ENCODE measurements at places on chromosomes 12 and 14.
A peak's percentile ranks its signal among the peaks of the same experiment; 100 is the strongest.

DNA sequence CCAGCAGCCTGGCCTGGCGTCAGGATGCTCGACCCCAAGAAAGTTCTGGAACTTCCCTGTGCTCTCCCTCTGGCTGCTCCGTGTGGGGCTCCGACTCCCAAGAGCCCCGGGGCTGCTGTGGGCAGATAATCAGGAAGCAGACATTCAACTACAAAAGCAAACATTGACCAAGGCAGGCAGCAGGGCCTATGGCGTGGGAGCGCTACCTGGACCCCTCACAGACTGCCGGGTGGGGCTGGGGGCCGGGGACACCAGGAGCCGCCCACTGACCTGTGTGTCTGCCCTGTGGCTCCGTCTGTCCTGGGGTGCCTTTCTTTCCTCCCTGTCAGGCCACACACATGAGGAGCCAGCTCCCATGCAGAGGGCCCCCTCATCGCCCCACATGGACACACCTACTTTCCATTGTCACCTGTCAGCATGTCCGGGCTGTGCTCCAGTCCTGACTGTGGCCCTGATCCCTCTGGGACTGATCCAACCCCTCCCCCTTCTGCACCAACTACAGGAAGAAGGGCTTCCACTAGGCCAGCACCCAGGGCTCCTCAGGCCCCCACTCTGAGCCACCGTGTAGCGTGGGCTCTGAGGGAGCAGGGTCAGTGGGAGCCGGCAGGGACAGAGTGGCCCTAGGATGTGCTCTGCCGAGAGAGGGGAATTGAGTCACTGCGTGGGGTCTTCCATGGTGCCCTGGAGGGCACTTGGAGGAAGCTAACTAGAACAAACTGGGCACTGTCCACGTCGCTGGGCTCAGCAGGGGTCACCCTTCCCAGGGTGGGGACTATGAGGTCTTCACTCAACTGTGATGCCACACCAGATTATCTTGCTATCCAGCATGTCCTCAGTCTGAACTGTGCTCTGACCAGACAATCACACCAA is 215.4 kb upstream of the C14orf180 start:
- DNase-seq, result no peak

DNA sequence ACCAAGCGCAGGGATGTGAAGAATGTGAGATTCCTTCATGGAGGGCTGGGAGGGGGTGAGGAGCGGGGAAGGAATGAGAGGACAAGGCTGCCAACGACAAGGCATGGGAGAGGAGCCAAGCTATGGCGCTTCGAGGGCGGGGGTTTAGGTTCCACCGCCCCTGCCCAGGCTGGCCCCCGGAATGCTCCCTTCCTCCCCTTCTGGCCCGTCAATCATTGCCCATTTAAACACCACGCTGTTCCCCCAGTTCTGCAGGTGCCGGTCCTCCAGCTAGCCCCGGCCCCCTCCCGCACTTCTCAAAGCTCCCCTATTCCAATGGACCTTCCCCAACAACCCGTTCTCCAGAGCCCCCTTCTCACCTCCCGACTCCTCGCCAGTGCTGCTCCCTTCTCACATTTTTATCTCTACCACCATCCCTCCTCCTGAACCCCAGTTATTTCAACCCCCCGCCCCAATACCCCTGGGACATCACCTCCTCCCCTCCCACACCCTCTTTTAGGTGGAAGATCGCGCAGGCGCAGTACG is 428 bp downstream of the RNF41 start:
- DNase-seq, result no peak

- DNase-seq, result no peak
Observed at GRCh38 chr14:56118611-56119181, 485 bp downstream of the PELI2 start.

DNA sequence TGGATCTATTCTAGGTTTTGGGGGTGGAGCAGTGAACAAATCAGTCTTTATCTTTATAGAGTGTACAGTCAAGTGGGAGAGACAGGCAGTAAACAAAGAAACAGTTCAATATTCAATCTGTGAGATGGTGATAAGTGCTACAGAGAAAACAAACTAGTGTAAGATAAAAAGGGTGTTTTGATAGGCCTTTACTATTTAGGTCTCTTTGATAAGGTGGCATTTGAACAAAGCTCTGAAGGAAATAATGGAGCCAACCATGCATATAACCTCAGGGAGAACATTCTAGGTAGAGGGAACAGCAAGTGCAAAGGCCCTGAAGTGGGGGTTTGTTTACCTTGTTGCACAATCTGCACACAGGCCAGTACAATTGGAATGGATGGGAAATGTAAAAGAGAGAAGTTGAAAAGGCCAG is 47.3 kb downstream of the PTPN11 start:
- peak; percentile 78 for DNase-seq

DNA sequence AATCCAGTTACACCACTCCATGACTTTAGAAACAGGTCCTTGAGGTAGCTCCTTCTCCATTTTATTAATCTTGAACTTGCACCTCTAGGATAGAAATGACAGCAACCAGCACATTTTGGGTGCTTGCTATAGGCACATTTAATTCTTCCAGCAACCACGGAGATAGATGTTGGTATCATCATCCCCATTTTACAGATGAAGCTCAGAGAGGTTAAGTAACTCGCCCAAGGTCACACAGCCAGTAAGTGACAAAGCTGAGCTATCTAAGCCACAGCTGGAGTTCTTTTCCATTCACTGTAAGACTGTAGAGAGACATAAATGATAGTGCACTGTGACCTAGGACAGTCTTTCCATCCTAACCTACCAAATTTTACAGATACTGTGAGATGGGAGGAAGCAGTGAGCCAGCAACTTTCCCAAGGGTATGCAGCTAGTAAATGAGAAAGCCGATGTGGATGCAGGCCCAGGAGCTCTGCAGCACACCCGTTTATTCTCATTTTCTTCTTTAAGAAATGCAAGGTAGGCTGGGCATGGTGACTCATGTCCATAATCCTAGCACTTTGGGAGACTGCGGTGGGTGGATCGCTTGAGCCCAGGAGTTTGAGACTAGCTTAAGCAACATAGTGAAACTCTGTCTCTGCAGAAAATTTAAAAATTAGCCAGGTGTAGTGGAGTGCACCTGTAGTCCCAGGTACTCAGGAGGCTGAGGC is 103.2 kb downstream of the TBX5 start:
- DNase-seq, result no peak

GRCh38 chr12:108282676-108283075 is 56.4 kb downstream of the CMKLR1 start:
- DNase-seq, result no peak

DNA sequence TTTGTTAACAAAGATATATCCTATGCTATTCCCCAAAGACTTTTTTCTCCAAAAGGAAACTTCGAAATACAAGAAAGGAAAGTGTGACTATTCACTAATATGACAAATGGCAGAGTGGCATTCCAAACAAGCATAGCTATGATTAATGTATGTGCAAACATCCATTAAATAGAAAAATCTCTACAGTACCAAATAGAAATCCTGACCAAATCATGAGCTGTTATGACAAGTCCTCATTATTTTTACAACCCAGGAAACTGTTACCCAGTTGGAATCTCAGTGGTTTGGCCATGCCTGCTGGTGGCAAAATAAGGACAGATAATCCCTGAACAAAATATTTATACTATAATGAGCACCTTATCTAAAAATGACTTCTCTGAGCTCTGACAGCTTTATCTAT is 202.1 kb downstream of the SEC23A start:
- no peak for DNase-seq

DNA sequence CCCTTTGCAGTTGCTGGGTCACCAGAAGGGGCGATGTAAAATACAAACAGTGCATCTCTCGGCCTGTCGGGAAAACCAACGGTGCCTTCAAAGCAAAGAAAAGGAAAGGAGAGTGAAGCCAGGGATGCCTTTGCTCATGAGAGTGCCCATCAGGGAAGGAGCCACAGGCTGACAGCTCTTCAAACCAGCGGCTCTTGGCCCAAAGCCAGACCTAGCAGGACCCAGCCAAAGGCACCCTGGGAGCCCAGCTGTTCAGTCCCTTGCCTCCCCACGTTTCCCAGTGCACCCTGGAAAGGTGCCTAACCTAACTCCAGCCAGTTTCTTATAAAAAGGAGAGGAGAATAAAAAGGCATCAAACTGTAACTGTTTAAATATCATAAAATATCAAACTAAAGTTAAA is 29.2 kb downstream of the PRMT8 start:
- DNase-seq, result peak; percentile 82

DNA sequence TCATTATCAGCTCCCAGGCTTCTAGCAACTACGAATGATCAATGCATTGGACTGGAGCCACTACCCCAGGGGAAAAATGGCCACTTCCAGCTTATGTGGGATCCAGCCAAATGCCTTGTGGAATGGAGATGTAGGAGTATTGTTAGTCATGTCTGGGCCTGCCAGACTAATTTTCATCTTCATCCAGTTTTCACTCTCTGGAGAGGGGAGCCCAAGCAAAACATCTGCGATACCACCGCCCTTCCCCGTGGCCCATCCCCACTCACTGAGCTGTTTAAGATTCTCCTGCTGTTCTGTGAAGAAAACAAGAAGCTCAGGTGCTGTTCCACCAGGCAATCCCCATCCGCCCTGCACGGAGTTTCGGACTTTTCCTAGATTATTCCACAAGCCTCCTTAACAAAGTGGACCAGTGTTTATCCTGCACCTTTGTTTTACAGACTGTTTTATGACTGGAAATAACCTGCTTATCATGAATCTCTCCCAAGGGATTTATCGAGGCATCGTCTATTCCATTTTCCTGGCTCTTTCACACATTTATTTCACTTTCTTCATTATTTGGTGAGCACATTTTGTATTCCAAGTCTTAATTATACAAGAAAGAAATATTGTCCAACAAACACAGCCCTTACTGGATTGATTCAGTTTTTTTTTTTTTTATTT is 35.5 kb upstream of the MAX start:
- DNase-seq, result no peak

DNA sequence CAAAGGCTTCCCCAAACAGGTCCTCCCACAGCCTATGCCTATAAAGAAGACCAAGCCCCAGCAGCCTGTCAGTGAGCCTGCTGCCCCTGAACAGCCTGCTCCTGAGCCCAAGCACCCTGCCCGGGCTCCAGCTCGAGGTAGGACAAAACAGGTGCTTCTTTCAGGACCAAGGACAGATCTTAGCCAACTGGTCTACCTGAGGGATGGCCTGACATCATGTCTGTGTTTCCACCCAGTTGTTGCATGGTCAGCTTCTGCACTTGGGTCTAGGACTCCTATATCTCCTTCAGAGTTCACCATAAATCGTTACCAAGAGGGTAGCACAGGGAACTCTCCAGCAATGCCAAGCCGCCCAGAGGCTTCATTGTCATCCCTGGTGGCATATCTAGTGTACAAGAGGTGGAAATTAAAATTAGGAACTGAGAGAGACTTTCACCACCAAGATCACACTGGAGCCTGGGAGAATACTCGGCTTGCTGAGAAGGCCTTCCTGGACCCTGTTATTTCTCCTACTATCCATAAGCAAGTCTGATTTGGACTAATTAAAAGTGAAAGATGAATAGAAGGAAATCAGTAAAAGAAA is 38.2 kb upstream of the OAS1 start:
- no peak for DNase-seq

DNA sequence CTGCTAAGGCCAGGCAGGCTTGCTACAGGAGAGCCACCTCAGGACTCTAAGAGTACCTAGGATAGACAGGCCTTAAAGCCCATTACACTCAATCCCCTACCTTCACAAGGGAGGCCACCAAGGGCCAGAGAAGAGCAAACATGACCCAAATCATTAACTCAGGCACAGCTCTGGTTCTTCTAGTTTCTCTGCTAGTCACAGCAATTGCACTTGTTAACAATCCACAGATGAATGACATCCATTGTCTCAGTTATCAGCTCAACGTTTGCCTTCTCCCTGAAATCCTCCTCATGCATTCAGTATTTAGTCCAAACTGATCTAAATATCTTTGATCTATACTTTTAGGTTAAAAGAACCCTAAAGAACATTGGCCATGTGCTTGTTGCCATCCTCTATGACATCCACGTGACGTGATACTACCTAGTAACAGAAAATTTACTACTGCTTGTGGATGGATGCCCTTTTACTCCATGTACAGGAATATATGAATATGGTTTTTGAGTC is 164.5 kb downstream of the STXBP6 start:
- DNase-seq, result no peak
